Transverse colon (tissue), 4 donors: ENCODE measurements at places on chromosomes 4 and X.
A peak's percentile ranks its signal among the peaks of the same experiment; 100 is the strongest.

DNA sequence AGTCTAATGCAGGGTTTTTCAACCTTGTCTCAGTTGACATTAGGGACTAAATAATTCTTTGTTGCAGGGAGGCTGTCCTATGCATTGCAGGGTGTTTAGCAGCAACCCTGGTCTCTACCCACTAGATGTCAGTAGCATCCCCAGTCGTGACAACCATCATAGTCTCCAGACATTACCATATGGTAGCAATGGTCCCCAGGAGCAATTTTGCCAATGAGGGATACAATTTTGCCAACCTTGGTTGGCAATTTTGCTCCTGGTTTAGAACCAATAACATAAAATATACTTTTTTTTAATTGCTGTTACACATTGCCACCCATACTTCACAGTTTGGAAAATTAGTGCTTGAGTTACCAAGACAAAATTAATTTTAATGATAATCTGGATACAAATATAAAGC, 6.0 kb downstream of the EREG start:
- DNase-seq: peak; percentile 42

- DNase-seq: no peak
Observed at GRCh38 chr4:78005086-78005485, 52.0 kb upstream of the FRAS1 start.

DNA sequence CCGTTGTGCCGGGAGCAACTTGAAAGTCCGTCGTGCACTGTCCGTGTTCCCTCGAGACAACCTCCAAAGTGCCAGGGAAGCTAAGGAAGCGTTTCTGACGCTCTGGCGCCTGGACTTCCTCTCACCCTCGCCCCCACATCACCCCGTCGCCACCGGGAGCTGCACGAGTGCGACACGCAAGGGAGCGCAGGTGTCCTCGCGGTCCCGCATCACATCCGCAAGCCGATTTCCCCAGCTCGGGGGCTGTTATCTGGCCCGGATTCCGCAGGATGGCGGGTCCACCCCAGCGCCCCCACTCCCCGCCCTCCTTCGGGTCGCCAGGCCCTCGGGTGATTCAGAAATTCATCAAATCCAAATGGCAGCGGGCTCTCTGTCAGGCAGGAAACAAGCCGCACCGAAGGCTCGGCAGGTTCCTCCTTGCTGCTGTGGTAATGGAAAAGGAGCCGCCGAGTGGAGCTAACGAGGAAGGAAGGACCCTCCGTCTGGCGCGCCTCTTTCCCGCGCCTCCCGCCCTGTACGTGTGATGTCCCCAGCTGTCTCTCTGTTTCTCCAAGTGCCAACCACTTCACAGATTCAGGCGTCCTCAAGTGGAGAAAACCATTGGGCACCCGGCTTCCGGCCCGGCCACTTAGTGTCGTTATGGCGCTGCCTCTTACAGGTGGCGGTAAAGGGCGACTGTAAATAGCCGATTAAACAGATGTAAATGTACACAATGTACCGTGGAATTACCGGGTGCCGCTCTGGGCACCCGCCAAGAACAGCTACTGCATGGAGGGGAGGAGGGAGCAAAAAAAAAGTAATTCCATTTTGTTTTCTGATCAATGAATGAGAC, 921 bp upstream of the SETD7 start:
- peak; percentile 81 for DNase-seq

DNA sequence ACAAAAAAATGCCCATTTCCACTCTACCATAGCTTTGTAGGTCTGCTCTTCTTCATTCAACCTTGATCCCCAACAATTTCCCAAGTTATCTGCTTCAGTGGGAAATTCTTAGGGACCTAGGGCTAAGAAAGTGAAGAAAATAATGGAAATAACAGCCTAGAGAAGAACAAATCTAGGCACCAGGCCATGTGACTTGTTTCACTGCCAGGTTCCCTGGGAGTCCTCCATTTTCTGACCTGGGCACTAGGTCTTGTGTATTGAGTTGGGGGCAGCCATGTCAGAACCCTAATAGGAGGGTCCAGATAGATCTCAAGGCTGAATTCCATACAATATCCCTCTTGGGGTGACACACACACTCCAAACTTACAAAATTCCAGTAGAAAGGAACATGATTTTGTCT, 194.6 kb upstream of the STK26 start:
- no peak for DNase-seq

GRCh38 chr4:170057866-170058265, 31.7 kb upstream of the MFAP3L start:
- no peak for DNase-seq

DNA sequence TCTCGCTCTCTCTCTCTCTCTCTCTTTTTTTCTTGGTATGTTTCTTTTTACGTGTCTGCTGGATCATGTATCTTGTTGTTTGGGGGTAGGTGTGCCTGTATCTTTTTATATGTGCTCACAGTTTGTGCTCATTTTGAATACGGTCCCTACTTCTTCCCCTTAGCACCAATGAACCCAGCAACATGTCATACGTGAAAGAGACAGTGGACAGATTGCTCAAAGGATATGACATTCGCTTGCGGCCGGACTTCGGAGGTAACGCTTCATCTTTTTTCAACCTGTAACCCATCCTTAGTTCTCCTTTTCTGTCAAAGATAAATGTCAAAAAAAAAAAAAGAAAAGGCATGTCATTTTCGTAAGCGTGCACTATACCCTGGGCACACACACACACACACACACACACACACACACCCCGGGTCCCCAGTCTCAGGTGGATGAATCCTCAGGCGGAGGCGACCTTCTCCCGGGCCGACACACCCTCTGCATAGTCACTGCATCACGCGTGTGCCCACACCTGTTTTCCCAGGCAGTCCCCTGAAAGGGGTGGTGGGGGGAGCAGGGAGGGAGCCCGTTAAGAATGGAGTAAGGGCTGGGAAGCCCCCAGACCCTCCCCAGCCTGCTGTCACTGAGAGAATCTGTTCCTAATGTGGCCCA, 511 bp downstream of the GABRB1 start:
- DNase-seq: peak; percentile 14

- DNase-seq: no peak
Observed at GRCh38 chr4:27360790-27361267, 500.2 kb downstream of the STIM2 start.

- no peak for DNase-seq
Observed at GRCh38 chr4:25949173-25949748, 35.2 kb downstream of the SMIM20 start.

DNA sequence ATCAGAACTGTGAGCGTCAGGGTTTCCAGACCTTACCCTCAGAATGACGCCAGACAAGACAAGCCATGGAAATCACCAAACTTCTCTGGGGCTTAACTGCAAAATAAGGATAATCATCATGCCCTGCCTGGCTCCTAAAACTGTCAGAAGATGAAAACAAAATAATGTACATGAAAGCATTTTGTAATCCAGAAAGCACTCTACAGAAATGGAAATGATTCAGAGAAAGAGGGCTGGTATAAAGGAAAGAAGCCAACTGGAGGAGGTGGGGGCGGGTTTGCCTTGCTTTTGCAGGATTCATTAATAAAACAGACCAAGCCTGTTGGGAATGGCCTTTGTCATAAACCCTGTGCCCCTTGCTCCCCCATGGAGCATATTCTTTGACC, 47.3 kb downstream of the SEPSECS start:
- DNase-seq: no peak

- DNase-seq: no peak
Observed at GRCh38 chr4:168857546-168858314, 152.3 kb downstream of the CBR4 start.
